ENCODE measurements at places on chromosomes 16 and 17. TPM values are rescaled to one million over a fixed set of nuclear protein-coding genes. Genes with fewer than 3 reads are reported as not detected.

The SEC14L5 gene
- total RNA-seq: 0.94 TPM

The YBX2 gene
- not detected for total RNA-seq

The PRCD gene
- 11.2 TPM for total RNA-seq

The ATP2A1 gene
- 0.16 TPM for total RNA-seq

The RAMP2 gene
- total RNA-seq: not detected

The SULT1A2 gene
- total RNA-seq: not detected

The MYLK3 gene
- 0.34 TPM for total RNA-seq

The TMEM235 gene
- not detected for total RNA-seq

The RAB11FIP3 gene
- total RNA-seq: 17.5 TPM

The DCXR gene
- total RNA-seq: 25.1 TPM

The EVPLL gene
- total RNA-seq: not detected

The IQCK gene
- 5.5 TPM for total RNA-seq

The GRB7 gene
- 0.16 TPM for total RNA-seq

The IKZF3 gene
- total RNA-seq: not detected

The LRRC46 gene
- not detected for total RNA-seq

The ASPHD1 gene
- 2.1 TPM for total RNA-seq

The NOD2 gene
- total RNA-seq: not detected

The SLX1A gene
- 11.6 TPM for total RNA-seq

The SGCA gene
- 0.47 TPM for total RNA-seq

The NPIPA3 gene
- total RNA-seq: 0.47 TPM

The PDXDC1 gene
- total RNA-seq: 50.5 TPM

The CLEC3A gene
- not detected for total RNA-seq

The CTRB1 gene
- total RNA-seq: not detected

The LDHD gene
- 0.43 TPM for total RNA-seq

The NDUFAB1 gene
- total RNA-seq: 53.0 TPM

The NUPR1 gene
- total RNA-seq: 18.9 TPM

All from bronchial smooth muscle cell (primary cell).